ENCODE measurements at places on chromosomes 2 and 18.
A peak's percentile ranks its signal among the peaks of the same experiment; 100 is the strongest.

GRCh38 chr18:58102018-58102417, 58.0 kb downstream of the NEDD4L start:
- DNase-seq: no peak

DNA sequence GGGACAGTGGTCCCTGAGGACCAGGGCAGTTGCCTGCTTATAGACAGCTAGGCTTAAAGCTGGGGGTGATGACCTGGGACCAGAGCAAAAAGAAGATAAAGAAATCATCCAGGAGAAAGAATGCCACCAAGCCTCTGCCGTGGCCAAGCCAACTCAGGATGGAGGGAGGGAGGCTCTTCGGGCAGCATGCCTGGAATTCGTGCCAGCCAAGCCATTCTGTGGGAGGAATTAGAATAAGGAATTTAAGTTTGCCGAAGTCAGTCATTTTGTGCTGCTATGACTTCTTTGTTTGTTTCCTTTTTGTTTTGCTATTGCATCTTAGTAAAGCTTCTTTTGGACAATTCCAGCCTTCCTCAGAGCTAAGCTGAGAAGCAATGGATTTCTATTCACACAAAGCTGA, 124.1 kb downstream of the EN1 start:
- DNase-seq: no peak

- no peak for DNase-seq
These were observed 89.4 kb downstream of the MYOM1 start for GRCh38 chr18:3130344-3130743.

- no peak for DNase-seq
These were observed 137.1 kb upstream of the TWIST2 start for GRCh38 chr2:238710787-238711186.

- no peak for DNase-seq
These were observed 159.7 kb upstream of the FBXO11 start for GRCh38 chr2:48066000-48066399.

DNA sequence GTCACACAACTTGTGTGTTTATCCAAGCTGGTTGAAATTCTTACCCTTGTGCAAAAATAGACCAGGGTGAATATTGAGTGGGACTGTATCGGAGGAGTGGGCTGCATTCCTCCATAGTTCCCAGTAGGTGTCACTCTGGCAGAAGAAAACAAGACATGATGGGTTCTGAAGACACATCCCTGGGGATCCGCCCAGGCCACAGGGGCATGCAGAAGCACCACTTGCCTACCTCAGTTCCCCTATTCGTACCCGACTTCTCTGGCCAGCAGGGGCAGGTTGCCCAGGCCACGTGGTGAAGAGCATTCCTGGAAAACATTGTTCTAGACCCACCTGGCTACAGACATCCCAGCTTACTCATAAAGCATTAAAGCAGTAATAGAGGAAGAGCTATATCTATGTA, 168.2 kb downstream of the FAM210A start:
- DNase-seq: peak; percentile 38

GRCh38 chr2:47269316-47270232, 114.5 kb upstream of the STPG4 start:
- no peak for DNase-seq

GRCh38 chr18:45059695-45060094, 379.0 kb downstream of the SETBP1 start:
- DNase-seq: no peak

GRCh38 chr2:106782681-106783080, 103.3 kb downstream of the ST6GAL2 start:
- DNase-seq: no peak
